ENCODE measurements at places on chromosomes 6 and 20.

- DNase-seq, result no peak
Observed at GRCh38 chr6:107386340-107386739, 73.0 kb downstream of the PDSS2 start.

DNA sequence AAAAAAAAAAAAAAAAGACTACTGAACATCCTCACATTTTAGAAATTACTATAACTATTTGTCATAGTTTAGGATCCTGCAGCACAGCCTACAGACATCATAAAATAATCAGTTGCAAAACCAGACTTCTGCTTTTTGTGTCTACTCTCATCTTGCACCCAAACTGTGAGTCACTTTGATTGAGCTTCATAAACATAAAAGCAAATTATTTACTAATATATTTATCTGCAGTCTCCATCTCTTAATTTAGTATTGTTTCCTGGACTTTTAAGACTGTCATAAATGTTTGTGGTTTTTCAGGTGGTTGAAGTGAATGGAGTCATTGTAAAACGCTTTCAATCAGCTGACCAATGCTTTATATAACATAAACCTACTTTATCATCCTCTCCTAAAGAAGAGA lies 14.8 kb upstream of the CALHM6 start:
- DNase-seq, result no peak

- no peak for DNase-seq
Observed at GRCh38 chr20:41408986-41409385, 42.4 kb upstream of the EMILIN3 start.

DNA sequence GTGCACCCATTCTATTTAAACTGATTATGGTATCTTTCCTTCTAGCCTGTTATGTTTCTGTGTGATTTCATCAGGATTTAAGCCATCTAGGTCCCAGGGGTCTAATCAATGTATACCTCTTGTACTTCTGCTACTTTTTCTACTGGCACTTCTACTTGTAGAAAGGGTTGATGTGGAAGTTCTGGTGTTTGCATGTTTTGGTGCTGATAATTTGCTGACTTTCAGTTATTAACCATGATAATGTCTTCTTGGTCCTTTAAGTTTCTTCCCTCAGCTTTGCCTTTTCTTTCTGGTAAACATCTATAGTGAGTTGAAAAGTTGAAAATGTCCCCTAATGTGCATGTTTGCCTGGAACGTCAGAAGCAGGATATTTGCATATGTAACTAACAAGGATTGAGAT lies 390.6 kb upstream of the MAP3K7 start:
- DNase-seq, result no peak

DNA sequence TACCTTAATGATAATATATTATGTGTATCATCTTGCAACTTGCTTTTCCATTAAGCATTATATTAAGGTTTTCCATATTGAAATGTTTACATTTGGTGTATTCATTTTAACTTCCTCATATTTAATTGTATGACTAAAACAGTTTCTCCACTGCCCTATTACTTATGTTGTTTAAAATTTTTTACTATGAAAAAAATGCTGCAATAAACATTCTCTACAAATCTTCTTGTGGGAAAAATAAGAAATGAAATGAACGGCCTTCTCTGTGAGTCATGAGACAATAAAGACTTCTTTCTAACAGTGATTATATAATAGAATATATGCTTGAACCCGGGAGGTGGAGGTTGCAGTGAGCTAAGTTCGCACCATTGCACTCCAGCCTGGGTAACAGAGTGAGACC lies 25.5 kb downstream of the FASTKD5 start:
- DNase-seq, result no peak

DNA sequence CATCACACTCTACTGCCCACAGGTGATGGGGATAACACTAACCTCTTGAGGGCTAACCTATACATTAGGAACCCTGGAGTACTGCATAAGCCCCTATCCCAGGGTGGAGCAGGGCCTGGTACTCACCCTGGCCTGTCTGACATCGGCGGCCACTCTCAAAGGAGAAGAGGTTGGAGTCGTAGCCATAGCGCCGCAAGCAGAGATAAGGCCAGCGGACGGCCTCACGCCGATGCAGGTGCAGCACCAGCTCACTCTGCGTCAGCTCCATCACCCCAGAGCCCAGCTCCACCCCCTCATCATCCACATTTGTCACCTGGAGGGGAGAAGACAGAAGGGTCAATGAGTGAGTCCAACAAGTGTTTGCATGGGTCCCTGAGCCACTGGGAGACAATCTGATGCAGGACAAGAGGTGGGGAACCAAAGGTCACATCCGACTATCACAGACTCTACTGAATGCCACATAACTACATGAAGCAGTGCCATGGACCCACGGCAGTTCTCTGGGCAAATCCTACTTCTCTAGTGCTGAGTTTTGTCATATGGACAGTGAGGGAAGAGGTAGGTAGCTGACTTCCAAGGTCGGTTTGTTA lies 4.3 kb downstream of the FRS3 start:
- DNase-seq, result no peak

- no peak for DNase-seq
Observed at GRCh38 chr6:105966481-105966880, 119.7 kb upstream of the PRDM1 start.
